CD8-positive, alpha-beta memory T cell (primary cell): ENCODE measurements at places on chromosomes 7 and 10.
A peak's percentile ranks its signal among the peaks of the same experiment; 100 is the strongest.

GRCh38 chr10:11105676-11106004 lies 88.0 kb downstream of the CELF2 start:
- no peak for DNase-seq

- no peak for DNase-seq
Observed at GRCh38 chr7:95863-96260, 96.5 kb upstream of the FAM20C start.

GRCh38 chr10:86931872-86932271 lies 25.5 kb downstream of the MMRN2 start:
- no peak for DNase-seq

GRCh38 chr10:100020142-100020885 lies 10.6 kb upstream of the DNMBP start:
- no peak for DNase-seq

- DNase-seq = no peak
Observed at GRCh38 chr7:110224643-110225042, 866.3 kb upstream of the LRRN3 start.

- no peak for DNase-seq
Observed at GRCh38 chr7:73668886-73669230, 1.2 kb downstream of the VPS37D start.

DNA sequence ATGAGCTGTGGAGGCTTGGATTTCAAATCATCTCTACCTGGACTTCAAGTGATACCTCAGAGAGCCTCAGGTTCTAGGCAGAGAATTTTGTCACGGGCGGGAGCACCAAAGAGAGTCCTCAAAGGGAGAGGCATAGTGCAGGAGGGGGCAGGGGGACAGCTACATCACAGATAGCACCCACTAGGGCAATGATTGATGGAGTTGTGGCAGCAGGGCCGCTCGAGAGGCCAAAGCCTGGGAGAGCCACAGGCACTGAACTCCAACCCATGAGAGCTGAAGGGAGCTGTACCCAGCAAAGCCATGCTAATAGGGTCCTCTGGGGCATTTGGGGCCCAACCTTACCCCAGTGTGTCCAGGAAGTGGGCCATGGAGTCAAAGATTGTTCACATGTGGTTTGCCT lies 232.0 kb upstream of the PCDH15 start:
- no peak for DNase-seq

DNA sequence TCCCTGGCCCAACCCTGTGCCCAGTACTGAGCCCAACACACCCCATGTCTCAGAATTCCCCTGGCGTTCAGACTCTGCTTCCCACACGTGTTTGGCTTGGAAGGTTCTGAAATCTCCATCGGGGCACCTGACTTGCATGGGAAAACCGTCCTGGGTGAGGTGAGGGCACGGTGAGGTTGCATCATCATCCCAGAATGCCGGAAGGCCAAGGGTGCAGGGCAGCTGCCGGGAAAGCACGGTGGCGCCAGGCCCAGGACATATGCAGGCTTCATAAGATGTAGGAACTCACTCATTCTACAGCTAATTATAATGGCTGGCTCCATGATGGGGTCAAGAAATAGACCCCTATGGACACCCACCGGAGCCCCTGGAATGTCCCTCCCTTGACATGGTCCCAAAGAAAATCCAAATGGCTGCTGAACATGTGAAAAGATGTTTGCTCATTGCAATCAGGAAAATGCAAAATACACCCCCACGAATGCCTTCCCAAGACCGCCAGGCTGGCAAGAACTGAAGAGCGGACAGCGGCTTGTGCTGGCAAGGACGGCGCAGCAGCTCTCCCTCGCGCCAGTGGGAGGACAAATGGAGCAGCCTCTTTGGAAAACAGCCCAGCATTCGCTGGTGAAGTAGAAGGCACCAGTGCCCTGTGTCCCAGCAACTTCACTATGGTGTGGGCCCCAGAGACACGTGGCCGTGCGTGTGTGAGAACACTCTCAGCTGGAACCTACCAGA lies 2.3 kb downstream of the KNDC1 start:
- DNase-seq = no peak

GRCh38 chr7:29924684-29925083 lies 64.9 kb downstream of the SCRN1 start:
- DNase-seq = no peak

GRCh38 chr10:23067939-23068775 lies 27.2 kb upstream of the MSRB2 start:
- DNase-seq = peak; percentile 56

- DNase-seq = no peak
Observed at GRCh38 chr10:118851062-118852035, 96.6 kb upstream of the CACUL1 start.

DNA sequence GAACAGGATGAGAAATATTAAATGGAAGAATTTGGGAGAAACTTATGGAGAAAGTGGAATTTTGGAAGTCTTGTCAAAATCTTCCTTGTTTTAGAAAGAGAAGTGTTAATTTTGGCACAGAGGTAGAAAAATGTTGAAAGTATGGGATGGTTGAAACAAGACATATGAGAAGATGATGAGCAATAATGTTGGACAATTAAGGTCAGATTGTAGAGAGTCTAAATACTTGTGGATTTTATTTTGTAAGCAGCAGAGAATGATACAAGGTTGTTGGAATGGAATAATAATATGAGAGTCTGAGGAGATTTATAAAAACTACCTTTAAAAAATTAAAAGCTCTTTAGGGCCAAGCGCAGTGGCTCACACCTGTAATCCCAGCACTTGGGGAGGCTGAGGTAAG lies 34.6 kb downstream of the PHTF2 start:
- DNase-seq = no peak

DNA sequence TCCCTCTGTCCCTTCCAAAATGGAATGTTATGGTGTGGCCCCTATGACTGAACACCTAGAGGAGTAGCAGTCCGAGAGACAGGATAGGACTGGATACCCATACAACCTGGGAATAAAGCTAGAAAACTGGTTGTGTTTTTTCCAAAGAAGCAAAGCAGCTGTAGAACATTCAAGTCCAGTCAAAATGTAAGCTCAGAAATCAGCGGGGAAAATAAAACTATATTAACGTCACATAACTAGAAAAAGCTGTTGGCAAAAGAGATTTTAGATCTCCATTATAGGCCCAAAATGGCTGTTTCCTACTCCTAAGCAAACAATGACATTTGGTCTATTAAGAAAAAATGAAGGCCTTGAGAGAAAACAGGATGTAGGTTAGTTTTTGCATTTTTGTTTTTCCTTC lies 177.7 kb downstream of the PTN start:
- DNase-seq = no peak

GRCh38 chr10:88347597-88348304 lies 235.4 kb downstream of the RNLS start:
- no peak for DNase-seq

DNA sequence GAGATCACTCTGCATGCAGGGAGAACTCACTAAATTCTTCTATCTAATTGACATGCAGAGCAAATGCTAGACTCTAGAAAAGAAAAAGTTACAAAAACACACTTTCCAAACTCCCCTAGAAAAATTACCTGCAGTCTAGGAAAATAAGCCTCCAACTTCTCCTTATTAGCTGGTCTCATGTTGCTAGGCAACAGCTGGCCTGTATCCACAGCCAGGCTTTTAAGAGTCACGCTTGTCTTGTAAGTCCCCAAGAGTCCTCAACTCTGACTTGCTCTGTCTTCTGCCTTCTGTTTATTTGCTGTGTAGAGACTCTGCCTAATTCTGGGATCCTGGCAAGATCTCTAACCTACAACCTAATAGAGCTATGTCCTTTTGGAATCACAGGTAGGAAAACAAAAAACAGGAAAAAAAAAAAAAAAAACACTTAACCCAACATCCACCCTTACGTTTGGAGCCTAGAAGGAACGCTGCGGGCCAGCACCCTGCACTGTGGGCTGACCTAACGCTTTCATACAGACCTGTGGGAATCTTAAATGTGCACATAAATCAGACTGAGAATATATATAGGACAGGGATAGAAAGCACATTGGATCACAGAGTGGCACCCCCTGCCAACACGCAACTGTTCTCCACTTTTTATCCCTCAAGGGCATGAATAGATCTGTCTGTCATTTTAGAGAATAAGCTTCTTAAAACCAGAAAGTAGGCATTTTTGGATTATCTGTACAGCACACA lies 117.0 kb upstream of the PTPRZ1 start:
- DNase-seq = no peak

- DNase-seq = no peak
Observed at GRCh38 chr10:118522791-118523498, 72.5 kb downstream of the PRLHR start.

DNA sequence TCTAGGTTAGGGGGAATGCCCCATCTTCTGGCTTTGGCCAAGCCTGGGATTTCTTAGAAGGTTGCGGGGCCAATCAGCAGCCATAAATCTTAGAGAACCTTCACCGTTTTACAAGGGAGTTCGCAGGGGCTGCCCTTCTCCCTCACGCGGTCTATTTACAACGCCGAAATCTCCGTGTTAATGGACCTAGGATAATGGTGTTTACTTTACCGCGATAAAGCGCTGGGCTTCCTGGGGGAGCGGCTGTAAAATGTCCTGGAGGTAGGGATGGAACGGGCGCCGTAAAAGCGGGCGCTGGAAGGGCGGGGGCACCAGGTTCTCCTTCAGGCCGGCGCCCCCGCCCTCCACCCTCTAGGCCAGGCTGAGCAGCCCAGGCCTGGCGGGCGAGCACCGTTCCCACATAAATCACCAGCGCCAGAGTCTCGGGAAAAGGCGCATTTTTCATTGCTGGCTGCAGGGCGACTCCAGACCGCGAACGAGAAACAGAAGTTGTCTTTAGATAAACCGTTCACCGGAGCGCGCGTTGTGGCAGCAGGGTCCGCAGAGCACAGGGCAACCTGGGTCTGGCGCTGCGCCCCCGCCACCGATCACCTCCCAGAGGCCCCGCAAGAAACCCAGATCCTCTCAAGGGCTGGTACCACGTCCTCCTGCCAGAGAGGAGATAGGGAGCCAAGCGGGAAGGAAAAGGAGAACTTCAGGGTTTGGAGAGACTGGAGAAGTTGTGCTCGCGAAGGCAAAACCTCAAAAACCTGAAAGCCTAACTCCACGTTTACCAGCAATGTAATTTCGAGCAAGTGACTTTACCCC lies 12.5 kb upstream of the NKX2-3 start:
- DNase-seq = no peak

DNA sequence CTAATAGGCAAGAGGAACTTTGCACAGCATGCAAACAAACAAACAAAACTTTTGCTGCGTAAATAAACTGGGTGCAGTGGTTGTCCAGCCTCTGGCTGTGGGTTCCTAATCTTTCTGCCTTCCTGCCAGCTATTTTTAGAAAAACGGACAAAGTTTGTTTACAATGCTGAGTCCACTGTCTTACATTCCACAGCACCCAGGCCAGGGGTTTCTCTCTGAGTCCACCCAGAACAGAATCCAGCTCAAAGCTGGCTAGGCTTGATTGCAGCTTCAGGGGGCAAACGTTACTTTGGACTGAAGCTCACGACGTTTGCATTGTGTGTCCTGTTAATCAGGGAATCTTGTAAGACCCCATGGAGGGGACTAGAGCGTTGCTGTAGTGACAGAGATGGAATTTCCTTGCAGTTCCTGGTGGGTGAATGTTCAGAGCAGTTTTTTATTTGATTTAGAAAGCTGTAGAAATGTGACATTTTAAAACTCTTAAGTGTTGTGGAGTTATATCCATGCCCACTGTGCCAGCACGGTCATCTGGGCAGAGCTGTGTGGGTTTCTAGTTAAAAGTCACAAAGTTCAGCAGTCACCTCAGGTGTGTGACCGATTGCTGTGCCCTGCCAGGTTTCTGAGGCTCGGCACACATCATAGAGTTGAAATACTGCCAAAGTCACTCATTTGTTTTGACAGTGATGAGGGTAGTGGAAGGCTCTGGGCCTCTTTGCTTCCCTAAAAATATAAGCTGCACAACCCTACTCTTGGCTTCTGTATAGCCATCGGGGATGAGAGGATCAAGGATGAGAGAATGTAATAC lies 247.0 kb downstream of the STK31 start:
- DNase-seq = no peak

DNA sequence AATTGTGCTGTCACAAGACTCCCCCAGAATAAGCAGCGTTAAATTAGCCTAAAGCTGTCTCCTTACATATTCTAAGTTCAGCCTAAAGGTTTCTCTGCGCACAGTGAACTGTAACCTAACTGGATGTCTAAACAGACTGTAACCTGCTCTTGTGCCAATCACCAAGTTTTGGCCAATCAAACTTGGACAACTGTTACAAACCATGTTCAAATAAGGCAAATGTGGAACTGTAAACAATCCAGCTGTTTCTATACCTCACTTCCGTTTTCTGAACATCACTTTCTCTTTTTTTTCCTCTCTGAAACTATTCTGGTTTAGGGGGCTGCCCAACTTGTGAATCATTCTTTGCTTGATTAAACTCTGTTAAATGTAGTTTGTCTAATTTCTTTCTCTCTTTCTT lies 252.2 kb upstream of the HABP2 start:
- DNase-seq = no peak

GRCh38 chr10:33278198-33278597 lies 56.3 kb downstream of the NRP1 start:
- DNase-seq = no peak

DNA sequence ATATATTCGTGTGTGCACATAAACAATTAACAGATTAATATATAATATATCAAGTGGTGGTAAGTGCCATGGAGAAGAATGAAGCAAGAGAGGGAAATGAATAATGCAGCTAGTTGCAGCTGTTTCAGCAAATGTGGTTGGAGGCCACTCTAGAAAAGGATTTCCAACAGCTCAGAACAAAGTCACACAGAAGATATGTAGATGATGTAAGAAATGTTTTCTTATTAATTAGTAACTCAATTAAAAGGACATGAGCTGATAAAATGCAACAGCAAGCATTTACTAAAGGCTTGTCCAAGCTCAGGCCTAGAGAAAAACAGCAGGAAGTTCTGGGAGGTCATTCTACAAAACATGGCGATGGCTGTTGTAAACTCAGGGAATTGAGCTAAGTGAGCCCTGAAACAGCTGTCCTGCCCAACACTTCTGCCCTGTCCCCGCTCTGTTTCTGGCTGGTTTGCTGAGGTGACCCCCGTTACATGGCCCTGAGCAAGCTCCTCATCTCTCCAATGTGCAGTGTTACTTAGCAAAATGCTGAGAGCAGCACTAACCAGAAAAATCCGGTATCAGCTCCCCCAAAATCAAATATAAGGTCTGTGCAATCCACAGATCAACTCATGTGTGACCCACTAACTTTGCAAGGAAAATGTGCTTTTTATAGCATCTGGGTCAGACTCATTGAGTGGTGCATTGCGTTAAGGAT lies 23.4 kb upstream of the C10orf67 start:
- DNase-seq = no peak

DNA sequence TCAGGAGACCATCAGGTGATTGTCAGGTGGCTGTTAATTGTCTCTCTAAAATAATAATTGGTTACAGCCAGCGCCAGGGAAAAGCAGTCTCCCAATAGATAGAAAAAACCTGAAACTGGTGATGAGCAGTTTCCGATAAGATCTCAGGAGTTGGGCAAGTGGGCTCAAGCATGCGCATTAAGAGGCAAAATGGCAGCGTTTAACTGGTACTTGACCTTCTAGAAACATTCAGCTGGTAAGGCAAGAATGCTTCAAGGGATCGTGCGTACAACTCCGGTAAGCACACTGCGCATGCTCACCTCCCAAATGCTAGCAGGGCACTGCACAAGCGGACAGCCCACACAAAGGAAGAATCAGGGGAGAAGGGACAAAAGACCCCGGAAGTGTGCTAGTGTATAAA lies 48.5 kb downstream of the BLNK start:
- no peak for DNase-seq

GRCh38 chr7:105210721-105211205 lies 178.0 kb downstream of the SRPK2 start:
- no peak for DNase-seq
